ENCODE measurements at places on chromosomes 12 and 14.

GRCh38 chr12:99605-100004 is 33.0 kb downstream of the IQSEC3 start:
- no peak for DNase-seq

GRCh38 chr14:102342238-102342637 is 20.5 kb downstream of the CINP start:
- no peak for DNase-seq

DNA sequence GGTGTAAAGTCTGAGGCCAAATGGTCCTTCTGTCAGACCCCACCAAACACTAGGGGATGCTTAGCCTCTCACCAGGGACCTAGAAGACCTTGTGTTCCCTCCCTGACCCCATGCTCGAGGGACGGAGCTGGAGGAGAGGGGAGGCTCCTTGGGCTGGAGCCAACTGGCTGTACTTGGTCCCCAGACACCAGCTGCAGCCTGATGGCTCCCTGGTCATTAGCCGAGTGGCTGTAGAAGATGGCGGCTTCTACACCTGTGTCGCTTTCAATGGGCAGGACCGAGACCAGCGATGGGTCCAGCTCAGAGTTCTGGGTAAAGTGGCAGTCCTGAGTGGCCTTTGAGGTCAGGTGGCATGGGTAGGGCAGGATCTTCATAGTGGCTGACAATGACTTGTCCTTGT is 29.0 kb downstream of the PAPLN start:
- no peak for DNase-seq

GRCh38 chr14:92524602-92525185 is 11.1 kb downstream of the RIN3 start:
- no peak for DNase-seq

DNA sequence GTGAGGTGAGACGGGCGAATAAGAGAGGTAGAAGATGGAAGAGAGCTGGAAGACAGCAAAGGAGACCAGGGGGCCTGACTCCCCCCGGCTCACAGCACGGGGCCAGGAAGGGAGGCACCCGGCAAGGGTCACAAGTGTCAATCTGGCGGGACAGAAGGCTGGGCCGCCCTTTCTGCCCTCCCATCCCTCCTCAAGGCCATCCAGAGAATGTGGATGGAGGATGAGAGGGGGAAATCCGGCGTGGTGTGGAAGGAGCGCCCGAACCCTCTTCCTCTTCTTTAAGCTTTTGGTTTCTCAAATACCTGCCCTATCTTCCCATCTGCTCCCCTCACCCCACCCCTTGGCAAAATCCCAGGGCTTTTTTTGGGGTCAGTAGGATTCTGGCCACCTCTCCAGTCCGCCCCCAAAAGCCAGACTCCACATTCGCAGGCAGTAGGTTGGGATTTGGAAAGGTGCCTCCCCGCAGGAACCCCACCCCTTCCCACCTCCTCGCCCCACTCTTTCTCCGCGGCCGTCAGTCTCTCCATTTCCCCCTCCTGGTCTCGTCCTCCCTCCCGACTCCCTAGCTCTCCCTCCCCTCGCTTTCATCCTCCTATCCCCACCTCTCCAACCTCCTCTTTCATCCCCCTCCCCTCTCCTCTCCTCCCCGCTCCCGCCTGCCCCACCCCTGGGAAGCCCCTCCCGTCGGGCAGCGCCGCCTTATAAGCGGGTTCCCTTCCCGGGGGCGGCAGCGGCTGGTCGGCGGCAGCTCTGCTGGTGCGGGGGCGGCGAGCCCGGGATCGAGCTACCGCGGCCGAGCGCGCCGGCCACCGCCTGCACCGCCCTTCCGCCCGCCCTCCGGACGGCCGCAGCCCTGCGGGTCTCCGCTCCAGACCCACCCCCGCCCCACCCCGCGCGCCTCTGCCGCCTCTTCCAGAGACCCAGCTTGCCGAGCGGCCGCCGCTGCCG is at the start of gene PTMS:
Gene PTMS (plus strand): TSS at position 730 of the 948 bp plus-strand sequence. CDS start 343 bp downstream, outside the sequence.
- no peak for DNase-seq

Data from stimulated activated CD4-positive, alpha-beta T cell treated with anti-CD3 and anti-CD28 coated beads, Interleukin-4, amount 100 ng/mL, for 48 hours (primary cell).